M059J (cell line): ENCODE measurements at places on chromosomes 4 and X. TPM values are rescaled to one million over a fixed set of nuclear protein-coding genes. Genes with fewer than 3 reads are reported as not detected.

Gene MAGEA4
- 0.10 and 0.64 TPM in 2 replicates for total RNA-seq

Gene UTP14A
- total RNA-seq: 16.9 and 37.5 TPM in 2 replicates

Gene CUL4B
- total RNA-seq: 117 and 155 TPM in 2 replicates

Gene TCEAL2
- total RNA-seq: 3.8 and 6.8 TPM in 2 replicates

Gene PCDH7
- 0.66 and 1.0 TPM in 2 replicates for total RNA-seq

Gene CHIC2
- 31.4 and 34.8 TPM in 2 replicates for total RNA-seq

Gene TGIF2LX
- total RNA-seq: not detected in 2 replicates

Gene ENPP6
- total RNA-seq: not detected in 2 replicates

Gene TKTL2
- total RNA-seq: not detected in 2 replicates

Gene AFF1
- 7.6 and 17.1 TPM in 2 replicates for total RNA-seq

Gene HTR2C
- 0.76 and 0.84 TPM in 2 replicates for total RNA-seq

Gene HS6ST2
- total RNA-seq: not detected in 2 replicates

DNA sequence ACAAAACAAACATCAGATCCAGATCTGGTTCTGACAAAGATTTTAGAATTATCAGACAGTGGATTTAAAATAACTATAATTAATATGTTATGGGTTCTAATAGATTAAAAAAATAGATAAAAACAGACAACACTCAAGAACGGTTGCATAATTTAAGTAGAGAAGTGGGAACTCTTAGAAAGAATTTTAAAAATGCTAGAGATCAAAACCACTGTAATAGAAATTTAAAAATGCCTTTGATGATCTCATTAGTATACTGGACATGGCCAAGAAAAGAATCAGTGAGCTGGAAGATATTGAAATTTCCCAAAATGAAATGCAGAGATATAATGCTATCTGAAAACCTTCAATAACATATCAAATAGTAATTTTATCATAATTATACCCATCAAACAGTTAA is 28.3 kb upstream of the DYNLT3 start:
- peak; percentile 51 for DNase-seq

- DNase-seq: no peak
Observed at GRCh38 chr4:187183826-187184225, 460.2 kb upstream of the FAT1 start.

GRCh38 chr4:113905301-113905700 is 74.1 kb downstream of the ARSJ start:
- DNase-seq: no peak

DNA sequence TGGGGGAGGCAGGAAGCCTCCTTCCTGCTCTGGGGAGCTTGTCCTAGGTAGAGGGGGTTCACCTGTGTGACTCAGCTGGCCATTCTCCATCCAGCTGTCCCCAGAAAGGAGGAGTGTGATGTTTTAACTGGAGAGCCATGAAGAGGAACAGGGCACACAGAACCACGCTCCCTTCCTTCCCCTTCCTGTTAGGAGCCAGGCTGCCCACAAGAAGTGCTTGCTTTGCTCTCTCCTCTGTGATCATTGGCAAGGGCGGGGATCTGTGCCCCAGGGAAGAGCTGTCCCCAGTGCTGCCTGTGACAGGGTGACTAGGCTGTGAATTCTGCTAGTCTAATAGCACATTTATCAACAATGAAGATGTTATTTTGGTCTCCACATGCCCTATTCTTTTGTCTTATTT is 169.6 kb upstream of the GATB start:
- DNase-seq: no peak

GRCh38 chrX:23919706-23920320 is 12.0 kb downstream of the CXorf58 start:
- no peak for DNase-seq

GRCh38 chrX:129737916-129738315 is 863 bp upstream of the XPNPEP2 start:
- DNase-seq: peak; percentile 70

DNA sequence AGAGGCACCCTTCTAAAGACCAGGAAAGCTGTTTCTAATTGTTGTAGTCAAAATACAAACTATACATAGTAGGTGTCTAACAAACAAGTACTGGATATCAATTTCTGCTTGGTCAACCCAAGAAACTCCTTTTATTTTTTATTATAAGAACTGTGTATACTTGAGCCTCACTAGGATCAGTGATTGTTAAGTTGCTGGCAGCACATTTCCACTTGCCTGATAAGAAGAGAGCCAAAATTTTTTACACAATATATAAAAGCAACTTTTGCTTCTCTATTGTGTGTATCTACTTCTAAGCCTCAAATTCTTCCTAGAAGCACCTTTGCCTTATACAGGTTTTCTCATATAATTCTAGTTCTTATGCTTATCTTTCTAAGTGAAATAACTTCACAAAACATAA is 703.0 kb upstream of the EPHA5 start:
- no peak for DNase-seq

DNA sequence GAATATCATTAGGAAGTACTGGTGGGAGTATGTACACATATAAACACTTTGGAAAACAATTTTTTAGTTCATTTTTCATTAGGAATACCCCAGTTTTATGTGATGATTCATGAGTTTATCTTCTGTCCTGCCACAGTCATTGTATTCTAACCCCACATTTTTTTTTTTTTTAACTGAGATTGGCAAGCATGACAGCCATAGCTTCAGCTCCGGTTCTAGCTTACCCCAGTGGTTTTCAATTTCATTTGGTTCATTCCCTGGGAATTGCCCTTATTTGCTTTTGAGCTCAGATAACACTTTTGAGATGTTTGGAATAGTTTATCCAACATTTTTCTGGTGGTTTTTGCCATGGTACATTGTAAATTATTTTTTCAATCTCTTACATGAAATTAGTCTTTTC is 21.0 kb upstream of the FMR1 start:
- peak; percentile 41 for DNase-seq

DNA sequence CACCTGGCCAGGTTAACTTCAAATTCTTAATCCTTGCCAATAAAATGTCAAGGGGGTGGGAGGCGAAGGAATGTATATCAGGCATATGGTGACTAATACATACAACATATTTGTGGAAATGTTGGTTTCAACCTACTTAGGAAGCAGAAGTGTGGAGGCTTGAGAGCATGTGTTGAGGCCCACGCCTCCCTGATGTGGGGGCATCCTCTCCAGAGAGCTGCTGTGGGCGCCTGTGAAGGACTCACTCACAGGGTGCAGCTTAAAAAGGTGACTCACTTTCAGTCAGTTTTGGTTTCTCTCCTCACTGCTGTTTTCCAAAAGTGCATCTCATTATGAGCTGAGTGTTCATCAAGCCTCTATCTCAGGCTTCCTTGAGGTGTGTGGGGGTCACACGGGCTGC is 27.5 kb downstream of the LNX1 start:
- DNase-seq: peak; percentile 30

DNA sequence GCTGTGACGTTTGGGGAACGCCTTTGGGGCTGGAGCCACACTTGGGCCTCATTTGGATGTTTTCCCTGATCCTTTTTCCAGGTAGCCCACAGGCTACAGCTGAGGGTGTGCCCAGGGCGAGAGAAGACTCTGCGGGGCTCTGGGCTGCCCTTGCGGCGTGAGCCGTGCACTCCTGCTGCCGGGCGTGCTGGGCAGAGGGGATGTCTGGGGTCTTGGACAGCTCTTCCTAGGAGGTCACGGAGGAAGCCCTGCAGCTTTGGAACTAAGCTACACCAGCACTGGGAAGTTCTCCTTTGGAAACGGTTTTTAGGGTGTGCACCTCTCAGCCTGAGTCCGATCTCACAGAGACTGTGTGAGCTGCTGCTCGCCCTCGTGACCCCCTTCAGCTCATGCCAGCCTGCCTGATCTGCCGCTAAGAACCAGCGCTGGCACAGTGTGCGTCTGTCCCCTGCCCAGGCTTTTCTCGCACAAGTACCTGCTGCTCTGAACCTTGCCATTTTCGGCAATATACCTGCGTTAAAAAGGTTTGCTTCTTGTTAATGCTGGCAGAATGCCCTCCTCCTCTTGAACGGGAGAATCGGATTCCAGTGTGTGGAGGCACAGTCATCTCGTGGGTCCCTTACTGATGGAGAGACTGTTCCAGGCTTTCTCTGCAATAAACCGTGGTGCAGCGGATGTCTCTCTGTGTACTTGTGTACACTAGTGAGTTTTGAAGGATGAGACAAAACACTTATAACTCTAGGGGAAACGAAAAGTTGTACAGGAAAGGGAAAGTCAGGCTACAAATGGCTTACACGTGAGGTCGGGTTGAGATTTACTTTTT is 14.3 kb downstream of the MSANTD1 start:
- DNase-seq: no peak

- no peak for DNase-seq
Observed at GRCh38 chrX:48786341-48786800, at the start of gene GATA1. TSS of gene GATA1 (plus strand) at chrX:48786590. CDS start at chrX:48791110, 4,520 bp downstream.

- DNase-seq: no peak
Observed at GRCh38 chr4:8146157-8146556, 12.5 kb downstream of the ABLIM2 start.

GRCh38 chrX:40920351-40920750 is 164.9 kb upstream of the USP9X start:
- no peak for DNase-seq

DNA sequence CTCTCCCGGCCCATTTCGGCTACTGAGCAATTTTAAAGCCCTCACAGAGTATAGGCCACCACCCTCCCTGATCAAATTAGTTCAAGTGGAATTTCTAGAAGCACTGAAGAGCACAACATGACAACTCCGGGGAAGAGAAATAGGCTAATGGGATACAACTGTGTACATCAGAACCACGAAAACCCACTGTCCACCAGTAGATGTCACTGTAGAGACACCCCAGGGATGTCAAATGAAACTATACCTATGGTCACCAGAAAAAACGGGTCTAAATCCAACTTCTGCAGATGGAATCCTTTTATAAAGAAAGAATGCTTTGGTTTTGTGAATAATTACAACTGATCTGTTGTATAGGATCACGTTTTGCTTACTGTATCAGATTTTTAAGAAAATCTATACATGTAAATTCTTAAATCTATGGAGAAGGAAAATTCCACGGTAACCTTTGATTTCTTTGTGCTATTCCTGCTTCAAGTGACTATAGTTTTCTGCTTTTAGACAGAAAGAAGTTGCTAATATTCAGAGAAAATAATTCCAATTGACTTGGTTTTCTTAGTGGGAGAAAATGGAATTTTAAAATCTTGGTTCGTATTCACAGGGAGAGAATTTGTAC is 29.5 kb upstream of the MAP3K15 start:
- peak; percentile 60 for DNase-seq

DNA sequence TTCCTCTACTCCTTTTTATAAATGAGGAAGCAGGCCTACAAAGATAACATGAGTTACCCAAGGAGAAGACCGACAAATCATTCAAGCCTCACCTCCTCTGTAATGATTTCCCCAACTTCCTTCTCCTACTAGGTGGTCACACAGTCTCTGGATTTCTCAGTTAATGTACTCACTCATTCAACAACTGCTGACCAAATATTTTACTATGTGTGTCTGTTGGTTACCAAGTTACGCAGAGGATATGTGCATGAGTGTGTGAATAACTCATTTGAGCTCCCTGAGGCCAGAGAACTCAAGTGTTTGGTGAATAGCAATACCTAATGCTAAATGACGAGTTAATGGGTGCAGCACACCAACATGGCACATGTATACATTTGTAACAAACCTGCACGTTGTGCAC is 10.4 kb downstream of the CASK start:
- DNase-seq: peak; percentile 30

GRCh38 chr4:149997881-149998421 is 80.3 kb upstream of the DCLK2 start:
- peak; percentile 81 for DNase-seq

- no peak for DNase-seq
Observed at GRCh38 chrX:154477891-154478477, 1.1 kb downstream of the LAGE3 start.

DNA sequence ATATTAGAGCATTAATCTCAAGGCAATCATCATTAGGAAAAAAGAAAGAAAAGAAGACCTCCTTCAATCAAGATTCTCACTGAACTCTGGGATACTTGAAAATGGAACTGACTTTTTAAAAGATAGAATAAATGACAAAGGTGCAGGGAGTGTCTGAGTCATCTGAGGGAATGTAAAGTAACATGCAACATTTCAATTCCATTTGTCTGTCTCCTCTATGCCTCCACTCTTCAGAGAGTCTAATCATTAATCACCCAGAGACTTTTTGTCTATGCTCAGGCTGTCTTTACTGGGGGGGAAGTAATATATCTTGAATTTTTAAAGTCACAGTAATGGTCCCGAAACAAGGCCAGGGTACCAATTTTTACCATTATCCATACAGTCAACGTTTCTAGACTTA is 55.0 kb upstream of the PACRGL start:
- peak; percentile 18 for DNase-seq

DNA sequence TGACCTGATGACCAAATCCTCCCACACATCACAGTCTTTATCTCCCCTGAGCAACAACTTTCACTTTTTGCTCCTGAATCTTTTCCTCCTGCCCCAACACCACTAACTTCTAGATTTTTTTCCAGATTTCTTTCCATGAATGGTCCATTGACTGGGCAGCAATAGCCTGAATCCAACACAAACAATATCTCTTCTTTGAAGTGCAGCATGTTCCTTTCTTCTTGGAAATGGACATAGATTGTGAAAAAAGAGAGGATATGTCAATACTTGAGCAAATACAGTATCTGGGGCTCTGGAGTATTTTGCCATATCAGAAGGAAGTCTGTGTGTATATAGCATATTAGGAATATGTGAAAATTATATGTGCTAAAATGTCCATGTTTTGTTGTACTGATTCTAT is 55.2 kb downstream of the CDS1 start:
- DNase-seq: no peak

- peak; percentile 98 for DNase-seq
Observed at GRCh38 chr4:25172961-25173915, 13.0 kb upstream of the SEPSECS start.

GRCh38 chr4:68183417-68183816 is 53.7 kb upstream of the TMPRSS11F start:
- DNase-seq: no peak

DNA sequence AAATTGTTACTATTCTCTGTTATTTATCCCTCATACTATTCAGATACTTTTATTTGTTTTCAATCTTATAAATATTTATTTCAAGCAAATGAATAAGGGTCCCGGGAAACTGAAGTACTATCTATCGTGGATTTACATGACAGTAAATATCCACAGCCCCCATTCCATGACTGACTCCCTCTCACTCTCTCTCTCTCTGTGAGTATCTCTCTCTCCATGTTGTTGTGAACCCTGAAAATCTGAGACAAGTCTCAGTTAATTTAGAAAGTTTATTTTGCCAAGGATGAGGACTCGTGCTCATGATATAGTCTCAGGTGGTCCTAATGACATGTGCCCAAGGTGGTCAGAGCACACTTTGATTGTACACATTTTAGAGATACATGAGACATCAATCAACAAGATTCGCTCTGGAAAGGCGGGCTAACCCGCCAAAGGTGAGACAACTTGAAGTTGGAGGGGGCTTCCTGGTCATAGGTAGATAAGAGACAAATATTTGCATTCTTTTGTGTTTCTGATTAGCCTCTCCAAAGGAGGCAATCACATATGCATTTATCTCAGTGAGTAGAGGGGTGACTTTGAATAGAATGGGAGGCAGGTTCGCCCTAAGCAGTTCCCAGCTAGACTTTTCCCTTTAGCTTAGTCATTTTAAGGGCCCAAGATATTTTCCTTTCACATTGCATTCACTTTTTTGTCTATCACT is 986.4 kb downstream of the NLGN4X start:
- DNase-seq: no peak
